ENCODE measurements at places on chromosomes 7 and 10.

GRCh38 chr10:14184841-14185315 is 145.8 kb downstream of the FRMD4A start:
- DNase-seq: peak; percentile 48

GRCh38 chr10:67665491-67665890 is 30.5 kb downstream of the CTNNA3 start:
- DNase-seq: no peak

GRCh38 chr7:150685219-150686029 is at the start of gene GIMAP2:
GIMAP2 (plus strand) TSS chr7:150685706; CDS start chr7:150687060, 1,354 bp downstream.
- DNase-seq: peak; percentile 31

- DNase-seq: no peak
These were observed 32.6 kb upstream of the NME8 start for GRCh38 chr7:37815671-37816371.

- DNase-seq: no peak
These were observed 29.8 kb downstream of the MTURN start for GRCh38 chr7:30164567-30164966.

Measured in stimulated activated naive CD8-positive, alpha-beta T cell treated with anti-CD3 and anti-CD28 coated beads, Interleukin-15, Interleukin-2, amounts not matched to agents 100 U/mL and 50 U/mL, for 24 hours (primary cell).